ENCODE measurements at places on chromosomes 12 and 14.

- no peak for DNase-seq
Measured at GRCh38 chr12:91722072-91722471, 423.6 kb downstream of the BTG1 start.

DNA sequence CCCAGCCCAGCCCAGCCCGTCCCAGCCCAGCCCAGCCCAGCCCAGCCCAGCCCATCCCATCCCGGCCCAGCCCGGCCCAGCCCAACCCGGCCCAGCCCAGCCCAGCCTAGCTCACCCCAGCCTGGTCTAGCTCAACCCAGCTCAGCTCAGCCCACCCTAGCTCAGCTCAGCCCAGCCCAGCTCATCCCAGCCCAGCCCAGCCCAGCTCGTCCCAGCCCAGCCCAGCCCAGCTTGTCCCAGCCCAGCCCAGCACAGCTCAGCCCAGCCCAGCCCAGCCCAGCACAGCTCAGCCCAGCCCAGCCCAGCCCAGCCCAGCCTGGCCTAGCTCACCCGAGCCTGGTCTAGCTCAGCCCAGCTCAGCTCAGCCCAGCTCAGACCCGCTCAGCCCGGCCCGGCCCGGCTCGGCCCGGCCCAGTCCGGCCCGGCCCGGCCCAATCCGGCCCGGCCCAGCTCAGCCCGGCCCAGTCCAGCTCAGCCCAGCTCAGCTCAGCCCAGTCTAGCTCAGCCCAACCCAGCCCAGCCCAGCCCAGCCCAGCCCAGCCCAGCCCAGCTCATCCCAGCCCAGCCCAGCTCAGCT, 184.7 kb downstream of the TMEM121 start:
- DNase-seq, result no peak

GRCh38 chr12:131363393-131363792, 347.5 kb upstream of the SFSWAP start:
- DNase-seq, result no peak

- DNase-seq, result no peak
Measured at GRCh38 chr12:89975574-89975973, 266.9 kb upstream of the ATP2B1 start.

DNA sequence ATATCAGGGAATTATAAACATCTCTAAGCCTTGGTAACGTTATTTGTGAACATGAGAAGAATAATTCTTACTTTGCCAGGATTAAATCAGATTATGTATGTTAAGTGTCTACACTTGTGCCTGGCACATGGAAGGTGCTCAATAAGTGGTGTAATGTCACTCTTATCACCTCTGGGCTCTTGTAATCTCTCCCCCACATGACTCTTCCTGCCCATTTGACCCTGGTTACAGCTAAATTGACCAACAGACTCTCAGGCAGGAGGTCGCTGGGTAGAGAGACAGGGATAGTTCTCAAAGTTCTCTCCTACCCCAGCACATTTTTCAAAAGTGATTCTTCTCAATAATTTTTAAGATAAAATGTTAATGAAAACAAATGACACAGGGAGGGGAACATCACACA, 137.8 kb upstream of the FRMD6 start:
- no peak for DNase-seq

- no peak for DNase-seq
Measured at GRCh38 chr14:69543341-69544115, 31.1 kb downstream of the CCDC177 start.

GRCh38 chr14:49425921-49426320, 160.3 kb downstream of the RPS29 start:
- DNase-seq, result no peak

- DNase-seq, result no peak
Measured at GRCh38 chr12:62006076-62006732, 254.0 kb upstream of the USP15 start.

GRCh38 chr12:122040579-122041386, 19.1 kb downstream of the BCL7A start:
- no peak for DNase-seq

GRCh38 chr14:98162856-98163805, 1108.9 kb downstream of the BCL11B start:
- DNase-seq, result peak; percentile 54

DNA sequence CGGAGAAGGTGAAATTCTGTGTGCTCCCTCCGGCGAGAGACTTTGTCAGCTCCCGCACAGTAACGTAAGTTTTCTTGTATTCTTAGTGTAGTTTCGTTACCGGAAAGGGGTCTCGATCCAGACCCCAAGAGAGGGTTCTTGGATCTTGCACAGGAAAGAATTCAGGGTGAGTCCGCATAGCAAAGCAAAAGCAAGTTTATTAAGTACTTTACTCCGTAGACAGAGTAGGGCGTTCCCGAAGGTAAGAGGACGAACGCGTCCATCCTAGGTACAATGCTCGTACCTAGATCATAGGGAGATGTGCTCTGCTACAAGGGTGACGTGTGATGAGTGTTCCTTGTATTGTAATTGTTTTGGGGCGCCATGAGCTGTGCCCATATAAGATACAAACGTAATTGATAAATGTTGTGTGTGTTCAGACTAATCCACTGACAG, 293 bp downstream of the IFI27L1 start:
- DNase-seq, result no peak

DNA sequence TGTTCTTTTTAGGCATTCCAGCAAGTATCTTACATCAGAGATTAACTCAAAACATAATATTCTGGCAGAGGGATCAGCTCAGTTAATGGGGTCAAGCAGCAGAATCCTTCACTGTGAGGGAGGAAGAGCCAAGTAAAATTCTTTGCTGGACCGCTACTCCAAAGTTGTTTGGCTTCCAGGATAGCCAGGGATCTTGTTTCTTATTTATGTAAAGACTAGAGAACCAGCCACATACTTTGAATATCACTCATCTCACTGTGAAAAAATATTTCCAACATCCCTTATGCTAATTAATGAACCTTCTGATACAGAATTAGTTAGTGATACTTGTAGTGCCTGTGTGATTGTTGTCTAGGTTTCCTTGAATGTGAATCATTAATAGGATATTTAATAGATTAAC, 94.2 kb downstream of the PLEKHA5 start:
- DNase-seq, result no peak
